ENCODE measurements at places on chromosomes 6 and 20.

DNA sequence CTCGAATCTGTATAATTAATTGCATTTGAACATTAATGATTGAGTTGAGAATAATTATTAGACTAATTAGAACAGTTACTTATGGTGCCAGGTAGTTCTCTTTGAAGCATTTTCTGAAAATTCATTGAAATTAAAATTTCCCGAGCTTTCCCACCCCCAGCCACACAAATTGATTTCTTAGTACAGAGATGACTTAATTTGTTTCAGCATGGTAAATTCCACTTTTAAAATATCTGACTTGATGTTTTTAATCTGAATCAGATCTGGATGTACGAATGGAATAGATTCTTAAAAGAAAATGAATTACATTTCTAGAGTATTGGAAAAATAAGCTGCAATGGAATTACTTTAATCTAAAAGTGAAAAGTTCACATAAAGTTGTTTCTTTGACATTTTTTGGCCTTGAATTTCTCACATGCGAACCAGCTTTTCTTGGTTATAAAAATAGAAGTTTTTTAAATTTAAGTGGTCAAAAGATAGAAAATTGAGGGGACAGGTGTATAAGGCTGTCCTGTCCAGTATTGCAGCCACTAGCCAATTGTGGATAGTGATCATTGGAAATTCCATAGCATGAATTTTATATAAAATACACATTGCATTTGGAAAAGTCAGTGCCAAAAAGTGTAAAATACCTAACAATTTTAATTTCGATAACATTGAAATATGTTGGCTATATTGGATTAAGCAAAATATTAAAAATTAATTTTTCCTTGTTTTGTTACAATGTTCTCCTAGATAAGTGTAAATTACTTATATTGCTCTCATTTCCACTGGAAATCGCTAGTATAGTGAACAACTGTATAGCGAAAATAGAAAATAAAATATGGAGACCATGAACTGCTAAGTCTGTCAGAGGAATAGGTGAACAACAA, 102.9 kb downstream of the OR2B2 start:
- DNase-seq: no peak

- DNase-seq: no peak
Measured at GRCh38 chr20:36847009-36847709, 28.8 kb upstream of the TLDC2 start.

DNA sequence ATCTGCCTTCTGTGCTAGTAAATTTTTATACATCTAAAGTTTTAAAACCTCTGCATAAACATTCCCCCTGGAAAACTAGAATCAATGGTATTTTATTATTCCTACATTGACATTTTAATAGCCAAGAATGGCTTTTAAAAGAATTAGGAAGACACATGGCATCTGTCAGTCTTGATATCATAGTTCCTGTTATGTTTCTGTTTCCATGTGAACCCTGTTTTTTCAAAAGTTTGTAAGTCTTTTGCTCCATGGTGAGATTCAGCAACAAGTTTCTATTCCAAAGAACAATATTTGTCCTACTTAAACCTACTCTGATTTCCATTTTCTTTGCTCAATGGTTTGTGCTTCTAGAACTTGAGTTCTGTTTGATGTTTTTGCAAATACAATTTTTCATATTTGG, 95.2 kb downstream of the PLEKHG1 start:
- no peak for DNase-seq

DNA sequence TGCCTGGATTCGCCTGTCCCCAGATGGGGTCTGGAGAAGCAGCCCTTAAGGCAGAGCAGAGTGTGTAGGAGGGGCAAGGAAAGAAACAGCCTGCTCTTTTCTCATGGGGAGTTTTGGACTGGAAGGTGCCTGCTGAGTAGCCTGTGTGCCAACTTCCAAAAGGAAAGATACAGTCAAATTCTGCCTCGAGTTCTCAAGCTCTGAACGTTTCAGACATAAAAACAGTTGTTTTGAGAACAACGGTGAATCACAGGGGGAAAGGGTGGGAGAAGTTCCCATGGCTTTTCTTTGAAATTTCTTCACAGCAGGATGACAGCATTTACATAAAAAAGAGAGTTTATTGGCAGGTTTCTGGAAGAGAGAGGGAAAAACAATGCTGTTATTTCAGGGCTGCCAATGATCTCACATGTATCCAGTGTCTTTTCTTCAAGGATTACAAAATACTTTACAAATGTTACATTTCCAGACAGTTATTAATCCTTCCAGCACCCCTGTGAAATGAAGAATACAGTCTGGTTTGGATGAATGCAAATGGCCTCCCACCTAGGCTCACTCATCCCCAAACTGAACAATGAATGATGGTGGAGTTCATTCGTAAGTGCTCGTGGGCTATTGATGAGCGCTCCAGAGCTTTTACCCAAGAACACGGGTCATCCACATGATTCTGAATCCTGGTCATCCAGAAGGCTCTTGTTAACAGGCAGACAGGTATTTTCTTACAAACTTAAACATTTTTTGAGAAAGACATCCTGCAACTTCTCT, 33.8 kb upstream of the ECI2 start:
- no peak for DNase-seq

DNA sequence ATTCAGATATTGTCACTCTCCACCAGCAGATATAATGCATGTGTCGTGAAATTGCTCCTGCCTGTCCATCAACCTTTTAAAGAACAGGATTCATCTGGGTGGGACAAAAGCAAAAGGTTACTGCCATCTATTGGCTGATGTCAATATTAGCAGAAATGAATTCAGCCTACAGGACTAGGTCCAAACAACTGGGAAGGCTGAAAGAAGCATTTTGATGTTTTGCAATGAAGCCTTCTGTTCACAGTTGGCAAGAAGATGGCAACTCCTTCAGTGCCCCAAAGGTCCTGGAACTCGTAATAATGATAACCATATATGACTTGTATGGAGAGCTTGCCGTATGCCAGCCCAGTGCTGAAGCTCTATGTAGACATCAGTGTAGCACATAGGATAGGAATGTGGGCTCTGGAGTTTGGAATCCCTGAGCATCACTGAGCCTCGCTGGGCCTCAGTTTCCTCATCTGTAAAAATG, 7.5 kb downstream of the BCAS1 start:
- DNase-seq: no peak

DNA sequence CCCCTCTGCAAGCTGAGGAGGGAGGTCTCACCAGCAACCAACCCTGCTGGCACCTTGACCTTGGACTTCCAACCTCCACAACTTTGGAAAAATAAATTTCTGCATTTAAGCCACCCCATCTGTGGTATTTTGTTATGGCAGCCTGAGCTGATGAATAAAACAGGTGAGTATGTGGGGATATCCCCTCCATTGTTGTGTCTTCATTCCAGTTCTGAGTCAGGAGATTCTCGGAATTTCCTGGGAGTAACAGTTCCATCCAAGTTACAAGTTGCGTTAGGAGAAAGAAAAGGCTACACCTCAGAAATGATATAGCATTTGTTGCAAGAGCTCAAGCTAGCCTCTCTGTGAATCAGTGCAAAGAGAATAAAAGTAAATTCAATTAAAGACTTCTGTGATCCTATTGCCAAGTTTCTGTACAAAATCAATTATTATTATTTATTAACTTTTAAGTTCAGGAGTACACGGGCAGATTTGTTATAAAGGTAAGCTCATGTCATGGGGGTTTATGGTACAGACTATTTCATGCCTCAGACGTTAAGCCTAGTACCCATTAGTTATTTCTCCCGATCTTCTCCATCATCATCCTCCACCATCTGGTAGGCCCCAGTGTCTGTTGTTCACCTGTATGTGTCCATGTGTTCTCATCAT, 153.0 kb downstream of the NKAIN2 start:
- DNase-seq: no peak

DNA sequence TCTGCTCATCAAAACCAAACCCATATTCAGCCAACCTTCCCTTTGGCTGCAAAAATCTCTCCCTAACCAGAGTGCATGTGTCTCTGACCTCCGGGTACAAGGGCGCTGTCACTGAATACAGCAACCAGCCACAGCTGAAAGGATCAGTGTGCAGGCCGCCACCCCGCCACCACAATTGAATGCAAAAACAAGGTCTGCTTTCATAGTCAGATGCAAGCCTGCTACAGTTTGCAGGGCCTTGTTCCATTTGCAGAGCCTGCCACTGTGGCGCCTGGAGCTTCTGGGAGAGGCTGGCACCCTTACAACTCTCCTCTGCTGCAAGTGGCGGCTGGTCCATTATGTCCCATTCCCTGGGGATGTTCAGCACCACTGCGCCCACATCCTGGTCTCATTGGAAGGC, 23.5 kb downstream of the MDGA1 start:
- DNase-seq: no peak

DNA sequence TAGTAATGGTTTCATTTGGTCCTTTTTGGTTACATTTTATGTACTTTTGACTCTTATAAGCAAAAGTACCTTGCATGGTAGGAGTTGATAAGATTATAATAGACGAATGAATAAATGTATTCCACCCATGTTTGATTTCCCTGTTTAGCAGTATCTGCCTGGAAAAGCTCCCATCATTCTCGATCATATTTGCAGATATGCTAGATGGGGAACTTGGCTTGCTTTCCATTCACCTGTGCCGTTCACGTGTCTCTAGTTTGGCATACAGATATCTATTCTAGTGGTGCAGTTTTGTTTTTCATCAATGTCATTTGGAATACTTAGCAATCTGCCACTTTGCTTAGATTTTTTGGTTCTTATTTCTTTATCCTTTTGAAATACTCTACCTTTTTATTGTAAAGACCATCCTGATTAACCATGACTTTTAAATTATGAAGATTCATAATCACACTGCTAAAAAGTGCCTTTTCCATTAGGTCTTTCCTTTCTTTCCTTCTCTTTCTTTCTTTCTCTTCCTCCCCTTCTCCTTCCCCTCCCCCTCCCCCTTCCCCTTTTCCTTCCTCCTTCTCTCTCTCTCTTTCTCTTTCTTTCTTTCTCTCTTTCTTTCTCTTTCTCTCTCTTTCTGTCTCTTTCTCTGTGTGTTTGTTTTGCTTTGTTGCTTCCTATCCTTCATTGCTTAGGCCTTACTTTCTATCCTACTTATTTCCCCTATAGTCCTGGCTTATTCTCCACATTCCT, 40.4 kb downstream of the ANKS1A start:
- DNase-seq: no peak

DNA sequence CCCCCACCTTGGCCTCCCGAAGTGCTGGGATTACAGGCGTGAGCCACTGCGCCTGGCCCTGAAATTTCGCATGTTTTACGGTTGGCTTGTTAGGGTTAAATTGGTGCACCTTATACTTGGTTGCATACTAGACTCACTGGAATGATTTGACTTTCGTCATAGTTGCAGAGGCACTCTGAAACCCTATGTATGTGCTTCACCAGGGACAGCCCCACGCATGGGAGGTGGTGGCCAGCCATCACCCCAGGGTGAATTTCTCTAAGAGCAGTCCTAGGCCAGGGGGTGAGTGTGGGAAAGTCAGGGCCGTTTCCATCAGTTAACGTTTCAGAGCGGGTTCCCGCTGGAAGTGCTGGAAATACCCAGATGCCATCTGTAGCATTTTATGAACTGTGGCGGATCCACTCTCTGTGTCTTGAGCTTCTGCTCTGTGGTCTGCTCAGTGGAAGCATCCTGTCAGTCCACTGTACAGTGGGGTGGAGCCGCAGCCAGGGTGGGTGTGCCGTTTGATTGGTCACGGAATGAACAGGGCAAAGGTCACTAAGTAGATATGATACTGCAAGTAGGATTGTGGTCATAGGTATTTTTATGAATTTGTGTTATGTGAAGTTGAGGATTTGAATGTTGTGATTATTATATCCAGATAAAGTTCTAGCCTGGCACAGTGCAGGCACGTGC, 13.2 kb downstream of the DNAJC5 start:
- no peak for DNase-seq

DNA sequence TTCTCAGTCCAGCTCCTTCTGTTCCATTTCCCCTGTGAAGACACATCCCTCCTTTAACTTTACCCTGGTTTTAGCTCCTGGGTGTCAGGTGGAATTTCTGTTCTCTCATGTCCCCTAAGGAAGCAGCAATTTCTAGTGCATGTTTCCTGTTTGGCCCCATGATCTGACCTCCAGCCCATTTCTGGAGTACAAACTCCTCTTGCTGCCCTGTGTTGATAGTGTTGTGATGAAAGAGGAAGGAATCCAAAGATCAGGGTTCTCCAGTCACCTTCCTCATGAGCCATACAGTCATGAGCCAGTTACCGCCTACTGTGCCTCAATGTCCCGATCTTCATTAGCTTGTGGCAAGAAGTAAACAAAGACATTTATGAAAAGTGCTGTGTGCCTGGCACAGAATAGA, 97.4 kb downstream of the PHACTR1 start:
- DNase-seq: no peak

DNA sequence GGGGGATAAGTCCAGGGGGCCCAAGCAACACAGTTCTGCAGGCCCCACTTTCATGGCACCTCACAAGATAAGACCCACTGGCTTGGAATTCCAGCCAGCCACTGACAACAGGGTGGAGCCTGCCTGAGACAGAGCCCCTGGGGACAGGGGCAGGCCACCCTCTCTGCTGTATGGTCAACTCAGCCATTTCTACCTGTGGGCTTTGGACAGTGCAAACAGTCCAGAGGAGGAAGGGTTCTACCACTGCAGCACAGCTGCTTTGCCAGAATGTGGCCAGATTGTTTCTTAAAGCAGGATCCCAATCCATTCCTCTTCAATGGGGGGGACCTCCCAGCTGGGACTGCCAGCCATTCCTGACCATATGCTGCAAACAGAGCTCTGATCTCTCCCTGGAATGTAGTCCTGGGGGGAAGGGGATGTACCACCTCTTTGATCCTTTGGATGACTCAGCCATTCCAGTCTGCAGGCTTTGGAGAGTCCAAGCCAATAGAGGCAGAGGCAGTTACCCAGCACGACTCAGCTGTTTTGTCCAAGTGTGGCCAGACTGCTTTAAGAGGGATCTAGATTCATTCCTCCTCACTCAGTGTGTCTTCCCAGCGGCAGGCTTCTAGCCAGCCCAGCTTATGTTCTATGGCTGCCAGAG, 842.2 kb downstream of the EPHA7 start:
- no peak for DNase-seq

DNA sequence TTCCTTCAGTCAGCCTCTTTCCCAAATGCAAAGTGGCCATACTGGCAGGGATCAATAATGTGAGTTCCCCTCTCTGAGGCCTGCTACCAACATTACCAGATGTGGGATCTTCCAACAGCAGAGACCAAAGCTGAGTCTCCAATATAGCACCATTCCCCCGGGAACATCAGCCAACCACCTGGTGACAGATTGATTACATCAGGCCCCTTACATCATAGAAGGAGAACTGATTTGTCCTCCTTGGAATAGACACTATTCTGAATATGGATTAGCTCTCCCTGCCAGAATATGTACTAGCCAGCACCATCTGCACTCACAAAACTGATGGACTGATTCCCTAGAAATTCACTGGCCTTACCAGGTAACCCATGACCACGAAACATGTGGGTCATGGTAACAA, 61.9 kb upstream of the CARMIL1 start:
- DNase-seq: no peak

GRCh38 chr6:150018846-150019580, 6.3 kb downstream of the RAET1L start:
- DNase-seq: no peak

Data from left forelimb (tissue), 1 donor.